Activated naive CD4-positive, alpha-beta T cell treated with anti-CD3 and anti-CD28 coated beads, Interleukin-2, amount 50 U/mL, for 72 hours (primary cell): ENCODE measurements at places on chromosomes 5 and 9.

- DNase-seq: no peak
Measured at GRCh38 chr5:146940295-146940694, 61.7 kb upstream of the PPP2R2B start.

- DNase-seq: no peak
Measured at GRCh38 chr5:173554038-173554955, 62.2 kb downstream of the BOD1 start.

DNA sequence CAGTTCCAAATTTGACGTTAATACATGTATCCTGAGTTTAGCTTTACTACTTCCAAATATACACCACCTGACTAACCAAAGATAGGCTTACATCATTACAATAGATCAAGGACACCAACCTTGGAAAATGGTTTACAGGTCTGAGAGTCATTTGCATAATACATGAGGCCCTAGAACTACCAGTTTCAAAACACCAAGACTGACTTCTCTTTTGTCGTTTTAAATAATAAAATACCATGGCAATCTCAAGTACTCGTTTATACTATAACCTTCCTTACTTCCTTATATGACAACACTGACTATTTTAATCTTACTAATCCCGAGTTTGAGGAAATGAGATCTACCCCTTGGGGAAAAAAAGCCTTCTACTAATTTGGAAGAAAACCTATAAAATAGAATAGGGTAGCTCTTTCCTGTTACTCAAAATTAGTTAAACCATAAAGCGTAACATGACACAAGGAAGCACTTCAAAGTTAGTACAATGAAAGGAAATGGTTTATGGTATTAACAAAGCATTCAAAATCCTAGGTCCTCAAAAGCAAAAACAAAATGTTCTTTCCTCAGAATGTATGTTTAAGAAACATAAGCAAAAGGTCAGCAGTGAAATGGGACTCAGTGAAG, 42.1 kb downstream of the UBQLN1 start:
- no peak for DNase-seq

GRCh38 chr5:134784241-134784920, 25.8 kb downstream of the DDX46 start:
- no peak for DNase-seq

- no peak for DNase-seq
Measured at GRCh38 chr9:78712903-78713613, 416.1 kb downstream of the PSAT1 start.
